SJCRH30 (cell line): ENCODE measurements at places on chromosomes 2 and 18. TPM values are rescaled to one million over a fixed set of nuclear protein-coding genes. Genes with fewer than 3 reads are reported as not detected.

DNA sequence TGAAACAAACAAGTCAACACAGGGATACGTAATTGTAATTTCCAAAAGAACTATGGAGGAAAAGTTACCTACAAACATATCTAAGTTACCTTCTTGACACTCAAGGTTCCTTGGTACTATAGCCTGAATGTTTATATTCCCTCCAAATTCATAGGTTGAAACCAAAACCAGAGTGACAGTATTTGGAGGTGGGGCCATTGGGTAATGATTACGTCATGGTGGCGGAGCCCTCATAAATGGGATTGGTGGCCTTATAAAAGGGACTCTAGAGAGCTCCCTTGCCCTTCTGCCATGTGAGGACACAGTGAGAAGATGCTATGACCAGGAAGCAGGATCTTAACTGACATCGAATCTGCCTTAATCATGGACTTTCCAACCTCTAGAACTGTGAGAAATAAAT lies 87.3 kb downstream of the PMAIP1 start:
- no peaks in the 10 kb centered on the region for H3K27me3 ChIP-seq
- no peaks in the 10 kb centered on the region for H3K4me1 ChIP-seq
- DNase-seq: no peak
- no peak overlapping the region for H3K4me3 ChIP-seq
- H3K36me3 ChIP-seq: no peaks in the 10 kb centered on the region

- no peak overlapping the region for H3K4me3 ChIP-seq
- 0 out of 2 replicates have a peak, but pooled peaks cover 4% of the 10 kb centered on the region for H3K4me1 ChIP-seq
- H3K27ac ChIP-seq: no peak overlapping the region
- H3K36me3 ChIP-seq: no peaks in the 10 kb centered on the region
Observed at GRCh38 chr2:145123606-145124005, 603.7 kb upstream of the ZEB2 start.

The PAX3 gene
- total RNA-seq: 116 and 117 TPM in 2 replicates

The SNED1 gene
- total RNA-seq: 22.3 and 28.4 TPM in 2 replicates

DNA sequence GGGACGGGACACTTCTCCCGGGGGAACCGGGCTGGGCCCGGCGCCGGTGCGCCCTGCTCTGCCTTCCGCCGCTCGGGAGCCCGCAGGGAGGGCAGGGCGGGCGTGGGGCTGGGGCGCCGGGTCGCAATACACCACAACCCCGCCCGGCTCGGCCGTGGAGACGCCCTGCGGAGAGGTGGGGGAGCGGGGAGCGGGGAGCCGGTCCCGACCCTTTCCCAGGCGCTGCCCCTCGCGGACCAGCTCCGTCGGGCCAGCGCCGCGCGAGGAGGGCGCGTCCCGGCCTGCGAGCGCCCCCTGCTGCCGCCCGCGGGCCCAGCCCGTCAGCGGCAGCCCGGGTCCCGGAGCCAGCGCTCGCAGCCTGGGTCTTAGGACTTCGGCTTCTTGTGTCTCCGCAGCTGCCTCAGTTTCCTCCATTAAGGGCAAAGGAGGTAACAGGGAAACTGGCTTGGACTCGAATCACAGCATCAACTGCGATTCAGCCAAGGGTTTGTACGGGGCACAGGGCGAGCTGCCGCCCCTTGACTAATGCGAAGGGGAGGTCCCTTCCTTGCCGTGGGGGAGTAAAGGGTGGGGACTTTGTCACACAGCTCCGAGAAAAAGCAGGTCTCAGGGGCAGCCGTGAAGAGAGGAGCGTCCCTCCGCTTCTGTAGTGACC lies 635 bp upstream of the ADRA2B start:
- peaks cover 10% of the 10 kb centered on the region; the same call in 1 of the 2 replicates for H3K27me3 ChIP-seq
- H3K4me1 ChIP-seq: peaks cover 8% of the 10 kb centered on the region; the same call in 1 of the 2 replicates
- no peaks in the 10 kb centered on the region for H3K36me3 ChIP-seq
- no peak overlapping the region for H3K27ac ChIP-seq

DNA sequence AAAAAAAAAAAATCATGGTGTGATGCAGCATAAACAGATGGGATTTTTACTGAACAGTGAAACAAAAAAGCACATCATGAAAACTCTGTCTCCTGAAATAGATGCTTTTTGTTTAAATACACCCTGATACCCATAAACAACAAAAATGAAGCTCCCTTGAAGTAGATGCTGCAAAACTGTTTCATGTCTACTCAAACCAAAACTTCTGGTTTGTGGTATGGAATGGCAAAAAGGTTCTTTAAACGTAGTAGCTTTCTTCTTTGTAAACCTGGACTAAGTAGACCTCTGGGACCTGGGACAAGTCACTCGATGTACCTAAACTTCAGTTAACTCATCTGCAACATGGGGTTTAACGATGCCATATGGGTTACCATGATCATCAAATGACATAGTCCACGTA lies 64.4 kb upstream of the RAPH1 start:
- H3K27me3 ChIP-seq: no peaks in the 10 kb centered on the region
- H3K4me3 ChIP-seq: no peak overlapping the region
- no peak for DNase-seq
- H3K27ac ChIP-seq: no peak overlapping the region

GRCh38 chr18:10314066-10314465 lies 140.4 kb upstream of the APCDD1 start:
- H3K27ac ChIP-seq: no peak overlapping the region
- no peak overlapping the region for H3K4me3 ChIP-seq
- no peak for DNase-seq
- H3K36me3 ChIP-seq: no peaks in the 10 kb centered on the region

DNA sequence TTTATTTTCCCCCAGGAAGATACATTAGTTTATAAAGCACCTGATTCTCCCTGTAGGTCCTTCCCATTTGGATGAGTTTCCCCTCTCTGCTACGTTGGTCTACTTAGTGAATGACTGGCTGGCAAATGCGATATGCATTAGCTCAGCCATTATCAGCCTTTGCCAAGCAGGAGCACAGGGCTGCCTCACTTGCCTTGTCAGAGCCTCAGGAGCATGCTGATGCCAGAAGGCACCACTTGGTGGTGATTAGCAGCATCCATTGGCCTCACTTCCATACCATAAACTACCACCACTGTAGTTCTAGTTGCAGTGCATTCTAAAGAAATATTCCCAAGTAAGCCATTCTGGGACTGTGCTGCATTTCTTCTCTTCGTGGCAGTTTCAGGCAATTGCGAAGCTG lies 442.8 kb upstream of the CHST9 start:
- H3K4me1 ChIP-seq: no peaks in the 10 kb centered on the region
- H3K4me3 ChIP-seq: no peak overlapping the region
- no peaks in the 10 kb centered on the region for H3K36me3 ChIP-seq
- H3K27me3 ChIP-seq: no peaks in the 10 kb centered on the region

DNA sequence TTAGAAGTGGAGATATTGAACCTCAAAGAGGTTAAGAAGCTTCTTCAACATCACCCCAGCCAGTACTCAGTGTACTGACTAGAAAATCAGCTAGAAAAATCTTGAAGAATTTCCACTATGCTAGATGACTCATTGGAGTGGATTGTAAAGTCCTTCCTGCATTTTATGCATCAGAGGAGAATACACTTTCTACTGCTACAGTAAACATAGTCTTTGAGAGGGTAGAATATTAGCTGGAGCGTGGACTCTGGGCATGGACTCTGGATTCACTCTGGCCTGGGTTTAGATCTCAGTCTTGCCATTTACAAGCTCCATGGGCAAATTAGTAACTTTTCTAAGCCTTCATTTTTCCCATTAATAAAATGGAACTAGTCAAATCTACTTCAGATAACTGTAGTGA lies 215.9 kb downstream of the IRS1 start:
- H3K36me3 ChIP-seq: no peaks in the 10 kb centered on the region
- H3K4me1 ChIP-seq: peaks cover 12% of the 10 kb centered on the region
- no peak for DNase-seq

The SKA1 gene
- total RNA-seq: 41.1 and 49.9 TPM in 2 replicates

DNA sequence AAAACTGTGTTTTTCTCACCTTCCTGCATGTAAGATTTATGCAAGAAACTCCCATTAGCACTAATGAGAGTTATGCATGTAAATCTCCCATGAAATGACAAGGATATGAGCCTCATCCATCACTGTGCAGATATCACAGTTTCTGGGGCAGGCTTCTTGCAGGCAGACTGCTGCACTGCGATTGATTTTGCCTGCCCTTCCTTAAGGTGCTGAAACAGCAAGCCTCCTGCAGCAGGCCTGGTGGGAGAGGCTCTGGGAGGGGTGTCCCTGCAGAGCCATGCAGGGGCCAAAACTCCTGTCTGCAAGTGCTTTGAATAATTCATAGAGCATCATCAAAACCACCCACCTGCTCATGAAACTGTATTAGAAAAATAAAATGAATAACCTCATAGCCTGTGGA lies 285.9 kb downstream of the MYT1L start:
- peaks cover 9% of the 10 kb centered on the region for H3K27me3 ChIP-seq
- no peak overlapping the region for H3K4me3 ChIP-seq
- H3K36me3 ChIP-seq: no peaks in the 10 kb centered on the region

DNA sequence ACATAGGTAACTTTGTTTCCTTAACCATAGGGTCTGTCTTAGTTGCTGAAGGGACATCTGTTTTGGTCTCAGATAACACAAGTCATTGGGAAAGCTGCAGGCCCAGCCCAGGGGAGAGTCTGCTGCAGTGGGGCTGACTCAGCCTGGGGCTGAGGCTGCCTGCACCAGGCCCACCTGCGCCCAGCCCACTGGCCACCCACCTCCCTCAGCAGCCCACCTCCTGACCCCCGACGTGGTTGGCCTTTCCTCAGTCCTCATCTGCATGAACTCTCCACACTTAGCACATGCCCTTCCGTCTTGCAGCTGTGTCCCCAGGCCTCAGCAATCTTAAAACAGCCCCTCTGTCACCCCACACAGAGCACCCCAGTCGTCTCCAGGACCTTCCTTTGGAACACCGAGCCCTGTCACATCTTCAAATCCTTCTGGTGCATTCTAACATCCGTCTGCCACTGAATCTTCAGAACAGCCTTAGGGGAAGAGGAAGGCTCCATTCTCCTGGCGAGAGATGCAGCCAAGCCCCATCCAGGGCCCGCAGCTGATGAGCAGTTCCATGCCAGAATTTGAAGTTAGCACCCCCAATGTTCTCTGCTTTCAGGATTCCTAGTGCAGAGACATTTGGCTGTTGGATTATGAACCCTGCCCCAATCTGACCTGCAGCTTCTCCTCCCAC lies 231.4 kb downstream of the SEPTIN10 start:
- DNase-seq: no peak
- H3K4me1 ChIP-seq: peaks cover 22% of the 10 kb centered on the region
- H3K27me3 ChIP-seq: no peaks in the 10 kb centered on the region
- H3K27ac ChIP-seq: no peak overlapping the region

The NPPC gene
- 6.7 and 8.5 TPM in 2 replicates for total RNA-seq

The CYRIA gene
- 18.3 and 22.2 TPM in 2 replicates for total RNA-seq

GRCh38 chr2:176364273-176364977 lies 95.2 kb downstream of the MTX2 start:
- H3K4me3 ChIP-seq: no peak overlapping the region
- no peaks in the 10 kb centered on the region for H3K4me1 ChIP-seq
- H3K27me3 ChIP-seq: no peaks in the 10 kb centered on the region
- no peak for DNase-seq
- no peaks in the 10 kb centered on the region for H3K36me3 ChIP-seq

DNA sequence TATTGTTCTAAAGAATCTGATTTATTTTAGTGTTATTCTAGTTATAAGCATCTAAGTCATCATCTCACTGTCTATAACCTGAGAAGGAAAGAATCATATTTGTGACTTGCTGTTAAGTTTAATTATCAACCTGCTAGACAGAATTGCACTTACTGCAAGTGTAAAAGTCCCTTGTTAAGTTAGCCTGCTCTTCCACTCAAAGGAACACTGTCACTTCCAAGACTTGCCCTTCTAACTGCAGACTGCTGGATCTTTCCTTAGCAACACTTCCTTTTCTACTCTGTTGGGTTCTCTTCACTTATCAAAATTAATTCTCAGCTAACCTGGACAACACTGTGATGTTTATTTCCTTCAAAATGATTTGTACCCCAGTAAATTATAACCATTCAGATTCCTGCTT lies 323.2 kb upstream of the TFPI start:
- no peak overlapping the region for H3K27ac ChIP-seq
- H3K36me3 ChIP-seq: no peaks in the 10 kb centered on the region; the same call in 1 of the 2 replicates
- H3K27me3 ChIP-seq: no peaks in the 10 kb centered on the region
- no peaks in the 10 kb centered on the region for H3K4me1 ChIP-seq
- no peak overlapping the region for H3K4me3 ChIP-seq

The CDCA7 gene
- total RNA-seq: 68.7 and 76.9 TPM in 2 replicates

The GEN1 gene
- total RNA-seq: 46.8 and 63.1 TPM in 2 replicates

DNA sequence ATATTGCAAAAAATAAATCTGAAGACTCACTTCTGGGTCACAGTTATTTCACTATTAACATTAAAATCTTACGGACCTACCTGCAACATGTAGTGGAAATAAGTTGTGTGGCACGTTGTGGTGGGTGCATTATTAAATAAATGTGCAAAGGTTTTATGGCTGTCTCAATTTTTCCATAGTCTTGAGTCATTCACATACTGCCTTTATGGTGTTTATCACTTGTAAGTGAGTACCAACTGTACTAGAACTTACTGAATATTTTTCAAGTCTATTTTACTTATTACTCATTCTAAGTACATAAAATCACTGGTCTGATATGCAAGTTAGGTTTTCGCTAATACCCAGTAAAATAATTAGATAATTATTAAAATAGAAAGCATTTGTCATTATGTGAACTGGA lies 47.6 kb upstream of the SLC30A6 start:
- peaks cover 33% of the 10 kb centered on the region for H3K36me3 ChIP-seq
- DNase-seq: no peak
- no peaks in the 10 kb centered on the region for H3K4me1 ChIP-seq
- H3K4me3 ChIP-seq: no peak overlapping the region

The COL4A4 gene
- not detected in 2 replicates for total RNA-seq

GRCh38 chr2:109460553-109461324 lies 153.0 kb downstream of the SEPTIN10 start:
- H3K36me3 ChIP-seq: no peaks in the 10 kb centered on the region
- no peak for DNase-seq
- H3K4me1 ChIP-seq: peaks cover 16% of the 10 kb centered on the region
- H3K4me3 ChIP-seq: no peak overlapping the region
- H3K27ac ChIP-seq: no peak overlapping the region
